ENCODE measurements at places on chromosomes 7 and 10. TPM values are rescaled to one million over a fixed set of nuclear protein-coding genes. Genes with fewer than 3 reads are reported as not detected.

GRCh38 chr7:155765458-155765857 is 46.8 kb downstream of the SHH start:
- H3K27ac ChIP-seq, result peak overlapping the region; percentile 95
- no peak overlapping the region for H3K4me3 ChIP-seq
- H3K27me3 ChIP-seq, result no peaks in the 10 kb centered on the region
- H3K4me1 ChIP-seq, result peaks cover 54% of the 10 kb centered on the region
- H3K36me3 ChIP-seq, result peaks cover 64% of the 10 kb centered on the region
- DNase-seq, result no peak

- no peaks in the 10 kb centered on the region for H3K4me1 ChIP-seq
- no peak for DNase-seq
- no peak overlapping the region for H3K27ac ChIP-seq
- no peaks in the 10 kb centered on the region for H3K36me3 ChIP-seq
Measured at GRCh38 chr10:61463035-61463909, 10.1 kb upstream of the TMEM26 start.

DNA sequence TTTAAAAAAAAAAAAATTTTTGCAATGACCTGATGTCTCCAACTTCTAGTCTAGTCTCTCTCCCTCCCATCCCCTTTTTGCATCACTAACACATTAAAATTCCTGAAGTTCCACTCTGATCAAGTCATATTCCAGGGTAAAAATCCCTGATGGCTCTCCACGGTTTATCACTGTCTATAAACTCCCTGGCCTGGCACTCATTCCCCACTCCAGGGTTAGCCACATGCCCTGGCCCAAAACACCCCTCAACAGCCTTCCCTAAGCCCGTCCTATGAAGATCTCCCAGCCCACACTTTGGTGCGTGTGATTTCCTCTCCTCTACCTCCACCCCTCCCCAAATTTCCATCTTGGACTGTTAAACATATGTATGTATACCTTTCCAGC is 125.4 kb downstream of the JAZF1 start:
- H3K27ac ChIP-seq, result no peak overlapping the region
- no peak for DNase-seq
- H3K27me3 ChIP-seq, result no peaks in the 10 kb centered on the region
- no peak overlapping the region for H3K4me3 ChIP-seq
- peaks cover 6% of the 10 kb centered on the region for H3K4me1 ChIP-seq
- no peaks in the 10 kb centered on the region for H3K36me3 ChIP-seq

GRCh38 chr10:32332299-32332750 is 14.6 kb downstream of the EPC1 start:
- H3K36me3 ChIP-seq, result peaks cover 43% of the 10 kb centered on the region
- peaks cover 89% of the 10 kb centered on the region for H3K4me1 ChIP-seq
- peak; percentile 91 for DNase-seq
- peak overlapping the region; percentile 96 for H3K27ac ChIP-seq
- H3K27me3 ChIP-seq, result no peaks in the 10 kb centered on the region

GRCh38 chr7:130918129-130919052 is 184.4 kb upstream of the KLF14 start:
- H3K4me1 ChIP-seq, result peaks cover 94% of the 10 kb centered on the region
- peaks cover 82% of the 10 kb centered on the region for H3K36me3 ChIP-seq
- DNase-seq, result peak; percentile 61
- no peaks in the 10 kb centered on the region for H3K27me3 ChIP-seq

- H3K4me3 ChIP-seq, result no peak overlapping the region
- peaks cover 18% of the 10 kb centered on the region for H3K36me3 ChIP-seq
- H3K27ac ChIP-seq, result no peak overlapping the region
- H3K27me3 ChIP-seq, result no peaks in the 10 kb centered on the region
Measured at GRCh38 chr10:63496561-63496960, 24.6 kb upstream of the REEP3 start.

DNA sequence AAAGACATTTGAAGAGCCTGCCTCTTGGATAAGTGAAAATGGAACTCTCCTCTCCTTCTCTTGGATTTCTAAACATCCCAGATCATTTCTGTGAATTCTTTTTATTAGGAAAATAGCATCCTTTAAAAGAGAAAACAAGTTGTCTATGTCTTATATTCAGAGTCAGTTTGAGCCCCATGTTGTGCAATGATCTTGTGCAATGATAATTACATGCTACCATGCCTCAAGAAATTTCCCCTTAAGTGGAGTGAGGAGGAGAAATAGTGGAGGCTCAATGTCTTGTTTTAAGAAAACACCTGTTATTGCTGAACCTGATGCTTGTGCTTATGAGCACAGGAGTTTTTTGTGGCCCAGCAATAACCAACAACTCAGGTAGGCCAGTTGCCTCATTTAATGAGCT is 103.6 kb downstream of the NPSR1 start:
- no peak overlapping the region for H3K27ac ChIP-seq
- H3K4me1 ChIP-seq, result no peaks in the 10 kb centered on the region
- no peaks in the 10 kb centered on the region for H3K36me3 ChIP-seq
- DNase-seq, result no peak

DNA sequence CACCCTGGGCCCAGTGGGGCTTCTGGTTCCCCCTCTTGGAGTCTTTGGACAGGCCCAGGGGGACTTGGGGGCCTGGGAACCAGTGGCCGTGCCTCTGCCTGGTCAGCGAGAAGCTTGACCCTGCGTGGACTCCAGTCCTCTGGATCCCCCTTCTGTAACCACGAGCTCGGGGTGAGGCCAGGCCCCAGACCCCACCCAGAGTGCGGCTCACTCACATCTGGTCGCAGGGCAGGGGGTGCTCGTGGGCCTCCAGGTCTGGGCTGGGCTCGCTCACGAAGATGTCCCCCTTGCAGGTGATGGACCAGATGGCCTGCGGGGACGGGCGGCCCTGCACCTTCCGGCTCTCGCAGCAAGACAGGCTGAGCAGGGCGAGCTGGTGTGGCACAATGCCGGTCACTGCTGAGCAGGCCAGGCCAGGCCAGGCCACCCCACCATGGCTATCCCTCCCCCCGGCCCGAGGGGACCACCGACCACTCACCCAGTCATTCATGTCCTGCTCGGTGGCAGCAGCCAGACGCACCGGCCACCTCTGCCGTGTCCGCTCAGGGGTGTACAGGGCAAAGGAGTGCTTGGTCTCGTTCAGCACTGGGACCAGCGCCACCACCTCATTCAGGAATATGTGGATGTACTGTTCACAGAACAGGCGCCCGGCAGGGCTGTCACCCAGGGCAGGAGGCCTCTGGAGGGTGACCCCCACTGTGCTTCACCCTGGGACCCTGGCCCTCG is 19.7 kb downstream of the BHLHA15 start:
- peaks cover 2% of the 10 kb centered on the region for H3K36me3 ChIP-seq
- DNase-seq, result no peak
- no peaks in the 10 kb centered on the region for H3K4me1 ChIP-seq
- H3K27ac ChIP-seq, result no peak overlapping the region
- no peak overlapping the region for H3K4me3 ChIP-seq
- H3K27me3 ChIP-seq, result no peaks in the 10 kb centered on the region

DNA sequence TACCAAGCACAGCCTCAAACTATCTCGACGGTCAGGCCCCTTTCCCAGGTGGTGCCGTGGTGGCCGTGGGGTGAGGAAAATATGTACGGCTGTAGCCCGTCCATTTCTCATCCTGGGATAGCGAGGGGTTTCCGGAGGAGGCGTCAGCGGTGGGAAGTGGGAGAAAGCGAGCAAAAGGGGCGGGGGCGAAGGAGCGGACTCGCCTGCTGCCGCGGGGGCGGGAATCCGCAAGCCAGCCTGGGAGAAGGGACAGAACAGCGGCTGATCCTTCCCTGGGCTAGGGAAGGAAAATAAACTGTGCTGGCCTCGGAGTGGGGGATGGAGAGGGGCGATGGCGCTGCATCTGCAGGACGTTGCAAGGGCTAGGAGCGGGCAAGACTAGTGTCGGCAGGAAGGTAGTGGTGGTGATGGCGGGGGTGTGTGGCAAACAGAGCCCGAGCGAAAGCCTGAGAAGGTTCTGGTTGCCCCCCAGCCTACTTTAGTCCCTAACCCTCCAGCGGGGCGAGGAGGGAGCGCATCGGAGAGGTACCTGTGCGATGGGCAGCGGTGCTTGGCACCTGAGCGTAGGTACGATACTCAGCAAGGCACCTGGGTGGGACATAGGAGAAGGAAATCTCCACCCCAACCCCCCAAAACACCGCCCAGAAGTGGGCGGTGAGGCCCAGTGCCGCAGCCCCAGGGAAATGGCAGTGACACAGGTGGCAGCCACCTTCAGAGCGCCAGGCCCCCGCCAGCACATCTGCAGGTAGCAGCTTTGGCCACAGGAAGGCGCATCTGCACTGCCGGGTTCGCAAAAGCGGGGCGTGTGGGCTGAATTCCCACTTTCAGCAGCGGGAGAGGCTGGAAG is 49.9 kb upstream of the STEAP1B start:
- no peaks in the 10 kb centered on the region for H3K36me3 ChIP-seq
- H3K27ac ChIP-seq, result no peak overlapping the region
- peaks cover 9% of the 10 kb centered on the region for H3K4me1 ChIP-seq
- peak overlapping the region; percentile 18 for H3K4me3 ChIP-seq

- peak overlapping the region; percentile 91 for H3K27ac ChIP-seq
- H3K4me3 ChIP-seq, result no peak overlapping the region
- DNase-seq, result no peak
- H3K36me3 ChIP-seq, result peaks cover 74% of the 10 kb centered on the region
Measured at GRCh38 chr10:119520283-119520682, 22.2 kb downstream of the RGS10 start.

GRCh38 chr10:72274730-72275350 is 1.1 kb downstream of the DDIT4 start:
- no peaks in the 10 kb centered on the region for H3K27me3 ChIP-seq
- DNase-seq, result peak; percentile 79
- peaks cover 37% of the 10 kb centered on the region for H3K36me3 ChIP-seq
- peak overlapping the region; percentile 97 for H3K27ac ChIP-seq
- peaks cover 43% of the 10 kb centered on the region for H3K4me1 ChIP-seq

- H3K36me3 ChIP-seq, result no peaks in the 10 kb centered on the region
- no peak for DNase-seq
- H3K27ac ChIP-seq, result no peak overlapping the region
Measured at GRCh38 chr7:150948791-150949251, 29.3 kb downstream of the KCNH2 start.

DNA sequence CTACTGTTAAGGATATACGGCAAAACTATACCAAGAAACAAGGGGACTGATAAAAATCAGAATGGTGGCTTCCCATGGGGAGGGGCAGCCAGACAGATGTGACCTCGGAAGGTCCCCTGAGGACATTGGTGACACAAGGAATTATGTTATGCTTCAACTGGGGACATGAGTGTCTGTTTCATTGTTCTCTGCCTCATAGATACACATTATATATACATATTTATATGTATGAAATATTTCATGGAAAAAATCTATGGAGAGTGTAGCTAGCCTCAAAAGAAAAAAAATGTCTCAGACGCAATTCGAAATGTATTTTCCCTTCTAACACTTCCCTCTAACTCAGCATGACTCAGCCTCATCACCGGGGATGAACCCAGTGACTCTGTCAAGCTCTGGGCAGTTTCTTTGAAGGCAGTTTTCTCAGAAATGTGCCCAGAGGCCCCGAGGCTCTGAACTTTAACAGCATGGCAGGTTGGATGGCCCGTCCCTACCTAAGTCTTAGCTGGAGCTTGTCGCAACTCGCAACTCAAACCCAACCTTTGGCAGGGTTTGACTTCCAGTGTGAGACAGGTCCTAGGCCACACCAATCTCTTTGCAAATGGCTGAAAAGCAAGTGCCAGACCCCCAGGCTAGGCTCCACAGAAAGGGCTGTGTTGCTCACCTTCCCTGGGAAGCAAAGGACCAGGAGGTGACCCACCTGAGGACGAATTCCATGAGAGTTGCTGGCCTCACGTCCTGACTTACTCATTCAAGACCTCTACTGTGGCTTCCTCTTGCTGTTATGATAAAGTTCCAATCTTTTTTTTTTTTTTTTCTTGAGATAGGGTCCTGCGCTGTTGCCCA is 86.9 kb downstream of the CARD11 start:
- H3K4me3 ChIP-seq, result no peak overlapping the region
- no peaks in the 10 kb centered on the region for H3K27me3 ChIP-seq
- peak; percentile 84 for DNase-seq
- H3K4me1 ChIP-seq, result peaks cover 78% of the 10 kb centered on the region
- H3K27ac ChIP-seq, result peak overlapping the region; percentile 92

GRCh38 chr7:29043576-29043975 is 85.4 kb upstream of the TRIL start:
- no peak overlapping the region for H3K27ac ChIP-seq
- DNase-seq, result no peak
- no peaks in the 10 kb centered on the region for H3K4me1 ChIP-seq
- no peak overlapping the region for H3K4me3 ChIP-seq

DNA sequence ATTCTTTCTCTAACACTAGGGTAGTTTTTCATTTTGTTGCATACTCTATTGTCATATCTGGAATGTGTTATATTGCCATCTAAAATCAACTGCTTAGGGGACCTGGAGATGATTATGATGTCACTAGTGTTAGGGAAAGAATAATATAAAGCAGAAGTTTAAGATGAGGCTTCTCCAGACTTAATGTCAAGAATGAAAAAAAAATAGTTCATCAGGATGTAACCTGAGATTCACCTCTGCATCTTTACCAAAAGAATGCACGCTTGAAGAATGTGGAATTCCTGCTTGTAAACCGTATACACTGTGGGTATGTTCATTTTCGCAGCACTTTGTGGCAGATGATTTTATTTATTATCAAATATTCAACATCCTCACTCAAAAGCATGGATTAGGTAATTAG is 184.6 kb downstream of the ST7 start:
- H3K4me1 ChIP-seq, result no peaks in the 10 kb centered on the region
- H3K27me3 ChIP-seq, result no peaks in the 10 kb centered on the region
- DNase-seq, result no peak
- H3K36me3 ChIP-seq, result no peaks in the 10 kb centered on the region

- H3K4me3 ChIP-seq, result no peak overlapping the region
- H3K36me3 ChIP-seq, result no peaks in the 10 kb centered on the region
- DNase-seq, result no peak
- peaks cover 3% of the 10 kb centered on the region for H3K27me3 ChIP-seq
- H3K4me1 ChIP-seq, result peaks cover 15% of the 10 kb centered on the region
- no peak overlapping the region for H3K27ac ChIP-seq
Measured at GRCh38 chr10:78748235-78748533, 320.6 kb upstream of the ZMIZ1 start.

GRCh38 chr7:139851770-139852481 is 22.9 kb downstream of the TBXAS1 start:
- no peaks in the 10 kb centered on the region for H3K36me3 ChIP-seq
- H3K27ac ChIP-seq, result no peak overlapping the region
- H3K4me3 ChIP-seq, result no peak overlapping the region
- no peaks in the 10 kb centered on the region for H3K27me3 ChIP-seq
- peaks cover 17% of the 10 kb centered on the region for H3K4me1 ChIP-seq
- no peak for DNase-seq

DNA sequence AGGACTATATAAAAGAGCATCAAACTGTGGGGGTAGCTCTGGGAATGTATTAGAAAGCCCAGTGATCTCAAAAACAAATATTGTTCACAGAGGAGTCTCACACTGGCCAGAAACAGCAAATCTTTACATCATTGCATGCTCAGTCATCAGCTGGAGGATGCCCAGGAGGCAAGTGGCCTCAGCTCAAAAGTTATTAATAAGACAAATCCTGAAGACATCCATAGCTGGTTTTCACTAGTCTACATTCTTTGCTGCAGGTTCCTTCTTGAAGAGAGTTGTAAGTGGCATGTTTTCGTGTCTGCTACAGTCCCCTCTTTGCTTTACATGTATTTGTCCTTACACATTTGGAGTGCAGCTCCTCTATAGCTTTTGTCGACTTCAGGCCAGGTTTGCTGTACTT is 8.6 kb upstream of the CCDC7 start:
- H3K27ac ChIP-seq, result no peak overlapping the region
- H3K4me3 ChIP-seq, result no peak overlapping the region
- peaks cover 9% of the 10 kb centered on the region for H3K4me1 ChIP-seq
- H3K27me3 ChIP-seq, result no peaks in the 10 kb centered on the region
- no peaks in the 10 kb centered on the region for H3K36me3 ChIP-seq

GARS1 gene
- total RNA-seq, result 354 TPM

TBX20 gene
- total RNA-seq, result not detected

ELN gene
- not detected for total RNA-seq

MBL2 gene
- total RNA-seq, result not detected

UFSP1 gene
- total RNA-seq, result 2.2 TPM

FXYD4 gene
- not detected for total RNA-seq

C7orf25 gene
- total RNA-seq, result 2.4 TPM

SPDYE5 gene
- not detected for total RNA-seq

All from activated CD8-positive, alpha-beta T cell treated with anti-CD3 and anti-CD28 coated beads for 36 hours (primary cell).